ENCODE measurements at places on chromosomes 5 and 9. TPM values are rescaled to one million over a fixed set of nuclear protein-coding genes. Genes with fewer than 3 reads are reported as not detected.

GRCh38 chr9:120242116-120242811 lies 337.7 kb downstream of the CDK5RAP2 start:
- DNase-seq = no peak

DNA sequence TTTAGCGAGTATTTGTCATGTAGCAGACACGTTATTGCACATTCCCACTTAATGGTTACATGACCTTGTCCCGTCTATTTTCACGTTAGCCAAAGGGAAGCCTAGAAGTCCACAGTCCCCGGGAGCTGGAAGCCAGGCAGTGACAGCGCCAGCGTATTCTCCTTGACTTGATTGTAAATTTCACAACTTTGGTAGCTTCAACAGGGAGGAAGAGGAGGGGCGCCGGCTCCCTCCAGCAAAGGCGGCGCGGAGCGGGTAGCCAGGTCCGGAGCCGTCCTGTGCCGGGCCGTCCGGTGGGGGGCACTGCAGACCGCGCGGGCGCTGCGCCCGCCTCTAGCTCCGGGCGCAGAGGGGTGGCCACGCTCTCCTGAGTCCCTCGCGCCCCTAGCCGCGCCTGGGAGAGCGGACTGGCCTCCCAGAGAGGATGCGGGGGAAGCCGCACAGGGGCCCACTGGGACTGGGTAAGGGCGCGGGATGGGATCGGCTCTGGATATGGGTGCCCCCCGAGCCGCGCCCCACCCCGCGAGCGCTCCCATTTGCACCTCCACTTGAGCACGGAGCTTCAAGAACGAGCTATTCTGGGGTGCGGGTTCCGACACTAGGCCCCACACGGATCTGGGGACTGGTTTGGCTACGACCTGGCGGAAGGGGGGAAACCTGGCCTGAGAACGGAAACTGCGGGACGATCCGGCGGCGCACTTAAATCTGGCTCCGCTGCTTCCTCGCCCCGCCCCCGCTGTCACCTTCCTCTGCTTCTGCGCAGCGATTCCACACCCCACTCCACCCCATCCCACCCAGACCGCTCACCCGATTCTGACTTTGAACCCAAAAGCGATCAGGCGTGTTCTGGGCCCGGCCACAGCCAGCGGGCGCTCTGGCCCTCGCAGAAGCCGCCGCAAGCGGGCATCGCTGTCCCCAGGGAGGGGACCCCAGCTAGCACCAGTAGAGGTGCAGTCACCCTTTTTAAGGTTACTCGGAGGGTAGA lies 23.8 kb downstream of the KLF4 start:
- peak; percentile 26 for DNase-seq

PCA3 gene
- 2.0 TPM for polyA plus RNA-seq

DNA sequence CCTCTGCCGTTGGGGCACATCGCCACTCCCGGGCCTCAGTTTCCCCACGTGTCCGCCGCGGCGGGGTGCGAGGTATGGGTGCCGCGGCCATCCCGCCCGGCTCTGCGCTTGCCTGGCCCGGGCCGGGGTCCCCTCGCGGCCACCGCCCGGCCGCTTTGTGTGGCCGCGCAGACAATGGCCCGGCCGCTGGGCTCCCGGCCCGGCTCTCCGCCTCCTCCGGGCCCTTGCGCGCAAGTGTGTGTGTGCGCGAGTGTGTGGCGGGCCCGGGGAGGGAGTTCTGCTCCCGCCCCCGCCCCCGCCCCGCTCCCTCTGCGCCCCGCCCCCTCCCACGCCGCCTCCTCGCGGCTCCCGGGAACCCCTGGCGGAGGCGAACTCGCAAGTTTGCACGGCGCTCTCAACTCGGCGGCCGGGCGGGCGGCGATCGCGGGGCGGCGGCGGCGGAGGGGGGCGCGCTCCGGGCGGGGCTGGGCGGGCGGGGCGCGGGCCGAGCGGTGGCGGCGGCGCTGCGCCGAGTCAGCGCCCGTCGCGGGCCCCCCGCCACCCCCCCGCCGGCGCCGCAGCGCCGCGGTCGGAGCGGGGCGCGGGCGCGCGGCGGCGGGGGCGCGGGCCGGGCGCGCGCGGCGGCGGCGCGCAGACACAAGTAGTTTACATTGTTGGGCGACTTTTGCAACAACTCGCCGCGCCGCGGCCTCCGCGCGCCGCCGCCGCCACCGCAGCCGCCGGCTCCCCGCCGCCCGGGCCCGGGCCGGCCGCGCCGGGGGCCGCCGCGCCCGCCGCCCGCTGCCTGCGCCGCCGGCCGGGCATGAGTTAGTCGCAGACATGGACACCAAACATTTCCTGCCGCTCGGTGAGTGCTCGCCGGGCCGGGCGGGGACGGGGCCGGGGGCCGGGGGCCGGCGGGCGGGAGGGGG lies at the start of gene RXRA:
TSS of gene RXRA (plus strand) at position 643 of the 911 bp plus-strand sequence. CDS start at position 820, 177 bp downstream.
- peak; percentile 60 for DNase-seq

FAM78A gene
- polyA plus RNA-seq = 3.2 TPM

- DNase-seq = peak; percentile 59
These were observed at the start of gene N4BP3 for GRCh38 chr5:178113141-178113787. Gene N4BP3, plus strand, starts transcription at chr5:178113532. Its CDS starts 6,052 bp downstream, at chr5:178119584.

GRCh38 chr5:179875741-179876609 lies 17.4 kb upstream of the MRNIP start:
- no peak for DNase-seq

DNA sequence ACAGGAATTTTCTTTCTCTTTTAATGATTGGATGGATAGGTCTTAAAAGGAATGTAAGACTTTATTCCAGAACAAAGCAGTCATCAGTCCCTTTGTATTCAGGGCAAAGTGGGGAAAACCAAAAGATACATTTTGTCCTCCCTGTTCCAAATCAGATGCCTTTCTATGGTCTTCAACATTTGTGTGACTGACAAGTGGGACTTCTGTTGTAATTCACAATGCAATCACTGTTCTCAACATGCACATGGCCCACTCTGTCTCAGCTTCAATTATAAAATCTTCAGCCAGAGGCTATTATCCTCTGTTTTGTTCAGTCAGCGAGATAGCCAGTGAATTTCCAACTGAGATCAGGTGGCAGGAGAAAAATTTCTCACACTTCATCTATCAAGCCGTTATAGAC lies 95.5 kb upstream of the ERBIN start:
- DNase-seq = no peak

KIF4B gene
- 0.18 TPM for polyA plus RNA-seq

SLC46A2 gene
- polyA plus RNA-seq = not detected

DNA sequence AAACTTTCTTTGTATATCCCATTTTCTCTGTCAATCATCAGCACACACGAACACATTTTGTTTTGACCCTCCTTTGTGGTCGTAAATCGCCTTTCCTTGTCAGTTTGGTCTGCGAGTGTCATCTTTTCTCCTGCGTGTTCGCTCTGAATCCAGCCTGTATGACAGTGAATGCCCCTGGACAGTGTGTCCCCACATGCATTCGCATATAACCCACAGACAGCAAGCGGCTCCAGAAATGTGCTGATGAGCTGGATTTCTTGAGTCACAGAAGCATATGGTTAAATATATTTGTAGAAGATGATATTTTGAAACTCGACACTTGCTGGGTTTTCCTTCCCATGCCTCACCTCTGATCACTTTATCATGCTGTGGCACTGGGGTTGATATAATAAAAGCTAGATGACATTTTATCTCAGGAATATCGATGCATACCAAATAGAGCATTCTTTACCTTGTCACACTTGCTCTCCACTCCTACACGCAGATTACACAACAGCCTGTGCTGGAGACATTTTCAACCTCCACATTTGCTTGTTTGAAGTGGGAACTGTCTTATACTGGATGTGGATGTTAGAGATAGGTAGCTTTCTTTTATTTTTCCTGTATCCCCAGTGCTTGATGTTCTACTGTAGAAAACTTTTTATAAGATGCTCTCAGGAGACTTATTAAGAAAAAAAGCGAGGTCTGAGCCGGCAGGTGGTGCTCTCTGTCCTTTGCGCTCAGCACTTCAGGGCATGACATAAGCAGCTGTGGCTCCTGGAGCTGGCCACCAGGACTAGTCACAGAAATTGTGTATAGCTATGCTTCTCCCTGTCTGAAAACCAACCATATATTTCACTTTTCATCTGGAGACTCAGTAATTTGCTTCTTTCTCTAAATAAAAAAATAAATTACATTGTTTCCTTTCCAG lies 215.1 kb downstream of the SH3GL2 start:
- no peak for DNase-seq

- DNase-seq = no peak
These were observed 36.7 kb downstream of the COL23A1 start for GRCh38 chr5:178553517-178553916.

GRCh38 chr5:93022211-93022610 lies 558.8 kb downstream of the NR2F1-AS1 start:
- DNase-seq = no peak

WDR36 gene
- 29.7 TPM for polyA plus RNA-seq

PCDHB2 gene
- 6.3 TPM for polyA plus RNA-seq

DNA sequence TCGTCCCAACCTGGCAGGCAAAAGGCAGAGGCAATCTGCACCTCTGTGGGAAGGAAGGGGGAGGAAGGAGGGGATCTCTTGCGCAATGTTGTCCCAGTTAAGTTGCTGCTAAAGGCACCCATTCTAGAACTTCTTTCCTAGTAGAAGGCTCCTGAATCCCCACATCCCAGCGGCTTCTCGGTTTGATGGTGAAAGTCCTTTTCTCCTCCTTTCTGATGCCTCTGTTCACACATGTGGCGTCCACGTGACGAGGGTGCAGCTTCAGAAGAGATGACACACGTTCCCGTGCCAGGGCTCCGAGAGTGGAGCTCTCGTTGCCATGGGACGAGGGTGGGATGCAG lies 96.9 kb upstream of the FCN2 start:
- no peak for DNase-seq

ASS1 gene
- polyA plus RNA-seq = 322 TPM

- no peak for DNase-seq
These were observed 11.3 kb downstream of the SLC23A1 start for GRCh38 chr5:139371482-139372435.

- no peak for DNase-seq
These were observed 138.9 kb downstream of the RASEF start for GRCh38 chr9:82923912-82924605.

Measured in left renal pelvis (tissue), 4 donors.